ENCODE measurements at places on chromosomes 2 and 18. TPM values are rescaled to one million over a fixed set of nuclear protein-coding genes. Genes with fewer than 3 reads are reported as not detected.

Gene TNFAIP6
- total RNA-seq, result 13.7 TPM

DNA sequence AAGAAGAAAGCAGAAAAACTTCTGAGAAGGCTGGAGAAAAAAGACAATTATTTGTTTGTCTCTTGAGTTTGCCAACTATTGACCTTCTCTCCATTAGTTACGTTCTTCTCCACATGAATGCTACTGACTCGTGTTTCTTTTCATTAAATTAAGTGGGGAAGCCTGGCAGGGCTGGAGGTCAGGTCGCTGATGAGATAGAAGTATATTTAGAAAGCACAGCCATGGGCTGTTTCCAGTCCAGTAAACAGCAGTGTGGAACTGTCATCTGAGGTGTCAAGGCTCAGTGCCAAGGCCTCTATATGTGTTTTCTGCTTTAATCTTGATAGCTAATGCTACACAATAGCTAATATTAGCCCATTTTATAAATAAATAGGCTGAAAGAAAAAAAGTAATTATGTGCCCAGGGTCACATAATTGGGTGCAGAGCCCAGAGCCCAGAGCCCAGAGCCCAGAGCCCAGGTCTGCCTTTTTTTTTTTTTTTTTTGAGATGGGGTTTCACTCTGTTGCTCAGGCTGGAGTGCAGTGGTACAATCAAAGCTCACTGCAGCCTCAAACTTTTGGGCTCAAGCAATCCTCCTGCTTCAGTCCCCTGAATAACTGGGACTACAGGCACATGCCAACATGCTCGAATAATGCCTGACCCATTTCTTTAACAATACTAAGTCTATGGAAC, 6.3 kb downstream of the MSGN1 start:
- DNase-seq, result no peak

GRCh38 chr2:807300-807699, 130.1 kb upstream of the TMEM18 start:
- no peak for DNase-seq

DNA sequence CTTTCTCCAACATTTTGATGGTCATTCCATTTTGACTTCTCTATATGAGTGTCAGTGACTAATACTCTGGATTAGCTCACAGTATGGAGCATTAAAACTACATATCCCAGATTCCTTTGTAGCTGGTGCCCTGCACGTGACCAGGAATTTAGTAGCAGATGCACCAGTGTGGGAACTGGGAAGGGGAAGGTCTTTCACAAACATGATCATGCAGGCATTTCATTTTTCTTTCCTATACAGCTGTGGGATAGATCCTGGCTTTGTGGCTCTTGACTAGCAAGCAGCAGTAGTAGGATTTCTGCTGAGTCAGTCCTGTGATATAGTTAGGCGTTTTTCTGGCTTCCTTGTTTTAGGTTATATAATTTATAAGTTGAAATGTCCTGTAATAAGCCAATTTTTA, 971.0 kb upstream of the CDH2 start:
- DNase-seq, result peak; percentile 73

Gene GCG
- total RNA-seq, result 2.4 TPM

DNA sequence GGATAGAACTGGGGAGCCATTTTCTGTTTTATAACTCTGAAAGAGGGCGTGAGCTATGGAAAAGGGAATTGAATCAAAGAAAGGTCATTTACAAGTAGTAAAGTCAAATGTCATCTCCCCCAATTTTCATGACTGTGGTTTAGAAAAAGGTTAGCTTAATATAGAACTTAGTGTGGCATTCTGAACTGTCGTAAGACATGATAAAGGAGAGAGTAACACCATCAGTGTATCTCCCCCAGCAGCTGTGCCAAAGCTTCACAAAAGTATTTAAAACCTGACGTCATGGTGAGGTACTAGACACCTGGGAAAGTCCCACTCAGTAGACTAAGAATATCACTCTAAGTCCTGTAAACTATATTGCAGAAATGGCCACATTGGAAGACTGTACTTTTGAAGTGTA, 5.8 kb upstream of the IKZF2 start:
- DNase-seq, result no peak

Gene MAP3K19
- 5.3 TPM for total RNA-seq

DNA sequence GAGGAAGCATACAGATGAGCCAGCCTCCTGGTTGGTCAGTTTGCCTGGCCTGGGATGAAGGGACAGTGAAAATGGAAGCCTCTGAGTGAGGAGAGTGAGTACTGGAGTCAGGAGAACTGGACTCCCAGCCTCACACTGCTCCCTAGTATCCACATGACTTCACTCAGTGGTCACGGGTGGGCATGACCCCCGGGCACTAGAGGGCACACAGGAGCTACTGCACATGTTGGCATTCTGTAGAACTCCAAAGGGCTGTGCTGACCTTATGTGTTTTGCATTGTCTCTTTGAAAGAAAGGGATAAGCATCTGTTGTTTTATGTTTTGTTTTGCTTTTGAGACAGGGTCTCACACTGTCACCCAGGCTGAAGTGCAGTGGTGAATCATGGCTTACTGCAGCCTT, 23.7 kb downstream of the NCAPH start:
- DNase-seq, result no peak

Gene CYP20A1
- 88.1 TPM for total RNA-seq

Gene IL37
- not detected for total RNA-seq

Gene GMCL1
- 17.1 TPM for total RNA-seq

- no peak for DNase-seq
Observed at GRCh38 chr2:121008975-121009374, 273.3 kb downstream of the GLI2 start.

DNA sequence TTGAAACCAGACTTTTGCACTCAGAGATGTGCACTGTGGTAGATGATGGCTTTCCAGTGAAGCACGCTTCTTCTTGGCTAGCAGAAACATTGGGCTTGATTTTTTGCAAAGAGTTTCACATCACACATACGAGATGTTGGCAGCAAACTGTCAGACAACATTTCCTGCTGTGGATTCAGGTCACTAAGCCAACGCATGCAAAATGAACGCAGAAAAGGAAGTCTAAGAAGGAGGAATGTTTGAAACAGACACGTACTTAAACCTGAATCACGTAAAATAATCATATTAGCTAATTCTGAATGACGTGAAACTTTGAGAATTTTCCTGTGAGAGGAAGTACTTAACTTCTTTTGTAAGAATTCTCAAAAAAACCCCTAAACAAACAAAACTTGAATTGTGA, 88.1 kb downstream of the EPB41L3 start:
- peak; percentile 49 for DNase-seq

DNA sequence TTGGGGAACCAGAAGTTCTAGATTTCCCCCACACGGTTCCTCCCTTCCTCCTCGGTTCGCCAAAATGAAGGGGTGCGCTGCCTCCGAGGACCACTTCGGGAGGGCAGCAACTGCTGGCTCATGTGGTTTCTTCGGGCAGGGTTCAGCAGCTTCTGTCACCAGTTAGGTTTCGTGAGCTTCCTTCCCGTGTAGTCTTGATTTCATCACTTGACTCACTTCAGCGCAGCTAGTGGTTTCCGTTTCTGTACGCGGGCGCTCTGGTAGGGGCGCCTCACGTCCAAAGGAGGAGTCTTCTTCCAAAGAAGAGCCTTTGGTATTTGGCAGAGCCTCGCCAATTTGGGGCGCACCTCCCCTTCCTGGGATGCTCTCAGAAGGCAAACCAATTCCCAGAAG, 485 bp upstream of the GALNT3 start:
- DNase-seq, result peak; percentile 44

DNA sequence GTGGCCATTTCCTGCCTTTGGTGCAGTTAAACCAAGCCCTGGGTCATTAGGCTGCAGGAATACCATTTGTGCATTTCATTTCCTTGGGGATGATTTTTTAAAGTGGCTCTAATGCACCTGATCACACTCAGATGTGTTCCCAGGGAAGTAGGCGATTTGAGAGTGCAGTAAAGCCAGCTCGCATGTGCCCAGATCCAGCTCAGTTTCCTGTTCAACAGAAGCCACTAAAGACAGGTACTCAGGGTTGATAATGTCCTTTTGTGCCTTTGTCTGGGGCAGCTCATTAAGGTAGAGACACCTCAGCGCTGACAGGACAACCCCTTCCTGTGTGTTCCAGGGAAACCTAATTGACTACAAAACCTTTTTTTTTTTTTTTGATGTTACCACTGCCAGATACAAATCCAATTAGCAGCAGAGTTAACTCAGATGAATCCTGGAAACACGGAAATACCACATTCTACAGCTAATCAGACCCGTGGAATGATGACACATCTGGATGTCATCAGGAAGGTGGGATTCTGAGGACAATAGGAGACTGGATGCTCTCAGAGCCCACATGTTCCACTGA, 15.2 kb upstream of the CHRNA1 start:
- DNase-seq, result no peak

DNA sequence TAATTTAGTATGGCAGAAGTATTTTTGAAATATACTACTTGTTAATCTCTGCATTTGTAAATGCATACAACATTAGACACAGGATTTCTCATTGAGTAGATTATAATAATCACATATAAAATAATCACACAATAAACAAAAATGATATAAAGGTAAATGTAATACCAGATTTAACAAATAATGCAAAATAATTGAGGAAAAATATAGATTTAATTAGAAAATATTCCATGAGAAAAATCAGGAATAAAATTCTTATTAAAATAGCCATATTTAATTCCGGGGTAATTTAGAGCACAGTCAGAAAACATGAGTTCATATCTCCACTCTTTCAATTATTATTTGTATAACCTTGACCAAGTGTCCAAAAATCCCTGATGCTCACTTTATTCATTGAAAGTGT, 385.9 kb upstream of the SYT4 start:
- no peak for DNase-seq

- DNase-seq, result peak; percentile 31
Observed at GRCh38 chr2:85049236-85049635, 78.3 kb downstream of the KCMF1 start.

DNA sequence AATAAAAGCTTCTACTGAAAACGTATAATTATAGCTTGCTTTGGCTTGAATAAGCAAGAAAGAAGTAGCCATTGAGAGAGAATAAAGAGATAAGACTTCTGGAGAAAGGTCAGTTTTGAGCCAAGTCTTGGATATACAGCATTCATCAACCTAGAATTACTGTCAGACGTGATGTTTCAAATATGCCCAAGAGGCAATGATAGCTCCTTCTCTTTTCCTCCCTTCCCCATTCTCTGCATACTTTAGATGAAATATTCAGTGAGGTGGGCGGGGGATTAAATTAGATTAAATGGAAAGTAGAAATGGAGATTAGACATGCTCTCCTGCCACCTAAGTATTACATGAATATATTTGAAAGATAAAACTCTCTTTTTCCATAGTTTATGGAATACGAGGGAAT, 8.7 kb downstream of the ANTXR1 start:
- DNase-seq, result no peak

DNA sequence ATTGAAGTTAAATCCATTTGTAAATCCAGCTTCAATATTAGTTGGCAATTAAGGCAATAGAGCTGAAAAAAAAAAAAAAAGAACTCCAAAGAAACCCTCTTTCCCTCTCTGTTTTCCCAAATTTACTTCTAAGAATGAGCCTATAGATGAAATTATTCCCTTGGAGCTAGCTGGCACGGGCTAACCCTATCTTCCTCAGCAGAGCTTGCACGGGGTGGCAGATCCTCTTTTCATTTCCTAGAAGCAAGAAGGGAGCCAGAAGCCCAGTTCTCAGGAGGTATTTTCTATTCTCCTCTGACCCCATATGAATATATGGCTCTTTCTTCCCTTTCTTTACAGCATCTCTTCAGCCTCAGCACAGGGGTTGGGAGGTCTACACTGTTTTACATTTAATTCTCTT, 426.0 kb downstream of the TGIF1 start:
- DNase-seq, result no peak

Gene DNER
- 4.1 TPM for total RNA-seq
